ENCODE measurements at places on chromosomes 6 and 20.

GRCh38 chr20:35288325-35289060 lies 3.7 kb downstream of the FAM83C start:
- no peak for DNase-seq

- peak; percentile 90 for DNase-seq
Measured at GRCh38 chr20:44572551-44573500, 9.6 kb upstream of the PKIG start.

DNA sequence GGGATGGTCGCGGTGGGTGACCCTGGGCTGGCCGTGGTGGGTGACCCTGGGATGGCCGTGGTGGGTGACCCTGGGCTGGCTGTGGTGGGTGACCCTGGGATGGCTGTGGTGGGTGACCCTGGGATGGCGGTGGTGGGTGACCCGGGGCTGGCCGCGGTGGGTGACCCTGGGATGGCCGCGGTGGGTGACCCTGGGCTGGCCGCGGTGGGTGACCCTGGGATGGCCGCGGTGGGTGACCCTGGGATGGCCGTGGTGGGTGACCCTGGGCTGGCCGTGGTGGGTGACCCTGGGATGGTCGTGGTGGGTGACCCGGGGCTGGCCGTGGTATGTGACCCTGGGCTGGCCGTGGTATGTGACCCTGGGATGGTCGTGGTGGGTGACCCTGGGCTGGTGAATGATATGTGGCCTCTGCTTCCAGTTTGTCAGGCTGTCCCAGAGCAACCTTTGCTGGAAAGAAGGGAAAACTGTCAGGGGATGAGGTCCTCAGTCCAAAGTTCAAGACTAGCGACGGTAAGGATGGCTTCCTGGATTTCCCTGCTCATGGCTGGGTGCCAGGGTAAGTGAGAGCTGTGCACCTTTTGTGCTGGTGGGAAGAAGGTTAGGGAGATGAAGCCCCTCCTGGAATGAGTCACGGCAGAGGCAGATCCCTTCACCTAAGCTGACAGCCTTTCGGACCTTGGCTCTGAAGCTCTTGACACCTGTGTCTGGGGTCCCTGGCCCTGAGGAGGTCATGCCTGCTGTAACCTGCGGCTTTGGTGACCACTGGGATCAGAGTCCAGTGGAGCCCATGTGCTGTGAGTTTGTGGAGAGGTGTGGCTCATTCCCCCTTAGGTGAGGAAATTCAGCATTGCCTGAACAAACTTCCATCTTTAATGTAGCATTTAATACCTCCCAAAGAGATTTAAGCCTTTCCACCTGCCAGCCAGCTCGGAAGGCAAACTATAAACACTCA lies 19.1 kb upstream of the PCMTD2 start:
- DNase-seq = no peak

DNA sequence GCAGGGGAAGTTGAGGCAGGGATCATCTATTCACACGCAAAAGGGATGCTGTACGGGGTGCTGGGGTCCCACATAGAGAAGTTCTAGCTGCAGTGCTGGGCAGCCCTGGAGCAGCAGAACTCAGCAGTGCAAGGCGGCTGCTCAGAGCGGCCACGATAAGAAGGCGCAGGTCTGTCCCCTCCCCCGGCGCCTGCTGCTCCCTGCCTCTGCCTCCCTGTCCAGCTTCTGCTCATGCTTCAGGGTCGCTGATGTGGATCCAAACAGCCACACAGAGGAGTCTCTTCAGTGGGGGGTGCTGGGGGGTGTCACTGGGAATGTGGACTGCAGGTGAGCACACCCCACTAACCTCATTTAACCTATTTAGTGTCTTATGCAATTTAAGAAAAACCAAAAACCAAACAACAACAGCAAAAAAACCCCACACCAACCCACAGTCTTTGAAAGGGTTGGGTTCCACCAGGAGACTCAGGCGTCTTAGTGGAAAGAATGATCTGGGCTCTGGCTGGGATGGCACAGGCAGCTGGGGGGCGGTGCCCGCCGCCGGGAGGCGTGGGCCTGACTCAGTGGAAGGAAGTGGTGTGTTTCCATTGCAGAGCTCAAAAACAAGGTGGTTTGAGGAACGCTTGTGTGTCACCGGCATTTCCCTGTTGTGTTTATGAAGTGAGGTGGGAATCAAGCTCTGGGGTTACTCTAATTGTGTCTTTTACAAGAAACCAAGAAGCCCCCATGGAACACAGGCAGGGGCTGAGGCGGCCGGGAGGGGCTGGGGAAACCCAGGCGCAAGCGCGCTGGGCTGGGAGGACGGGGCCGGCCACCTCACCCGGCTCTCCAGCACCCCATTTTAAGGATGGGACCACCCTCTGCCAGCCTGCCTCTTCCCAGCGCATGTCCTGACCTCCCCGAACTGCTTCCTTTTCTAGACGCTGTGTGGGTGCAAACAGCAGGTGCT lies 55.1 kb downstream of the IRF4 start:
- DNase-seq = no peak

- DNase-seq = no peak
Measured at GRCh38 chr6:167524261-167525111, 199.6 kb downstream of the TTLL2 start.

- DNase-seq = peak; percentile 22
Measured at GRCh38 chr6:41066867-41067304, 5.3 kb downstream of the OARD1 start.

DNA sequence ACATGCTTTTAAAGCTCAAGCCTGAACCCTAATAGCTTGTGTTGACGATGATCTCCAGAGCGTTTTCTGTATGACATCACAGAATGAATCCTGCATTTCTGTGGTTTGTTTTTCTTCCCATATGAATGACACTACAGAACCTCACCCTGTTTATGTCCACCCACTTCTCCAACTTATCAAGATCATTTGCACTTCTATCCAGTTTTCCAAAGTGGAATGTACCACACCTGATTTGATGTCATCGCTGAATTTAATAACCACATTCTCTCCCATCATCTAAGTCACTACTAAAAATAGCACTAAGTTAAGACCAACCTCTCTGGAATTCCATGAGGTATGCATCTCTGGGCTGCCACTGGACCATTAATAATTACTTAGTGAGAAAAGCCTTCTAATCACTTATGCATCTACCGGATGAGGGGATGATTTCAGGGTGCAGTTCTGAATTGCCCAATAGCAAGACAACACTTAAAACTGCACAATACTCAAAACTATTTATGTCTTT lies 33.3 kb upstream of the CITED2 start:
- DNase-seq = peak; percentile 95

DNA sequence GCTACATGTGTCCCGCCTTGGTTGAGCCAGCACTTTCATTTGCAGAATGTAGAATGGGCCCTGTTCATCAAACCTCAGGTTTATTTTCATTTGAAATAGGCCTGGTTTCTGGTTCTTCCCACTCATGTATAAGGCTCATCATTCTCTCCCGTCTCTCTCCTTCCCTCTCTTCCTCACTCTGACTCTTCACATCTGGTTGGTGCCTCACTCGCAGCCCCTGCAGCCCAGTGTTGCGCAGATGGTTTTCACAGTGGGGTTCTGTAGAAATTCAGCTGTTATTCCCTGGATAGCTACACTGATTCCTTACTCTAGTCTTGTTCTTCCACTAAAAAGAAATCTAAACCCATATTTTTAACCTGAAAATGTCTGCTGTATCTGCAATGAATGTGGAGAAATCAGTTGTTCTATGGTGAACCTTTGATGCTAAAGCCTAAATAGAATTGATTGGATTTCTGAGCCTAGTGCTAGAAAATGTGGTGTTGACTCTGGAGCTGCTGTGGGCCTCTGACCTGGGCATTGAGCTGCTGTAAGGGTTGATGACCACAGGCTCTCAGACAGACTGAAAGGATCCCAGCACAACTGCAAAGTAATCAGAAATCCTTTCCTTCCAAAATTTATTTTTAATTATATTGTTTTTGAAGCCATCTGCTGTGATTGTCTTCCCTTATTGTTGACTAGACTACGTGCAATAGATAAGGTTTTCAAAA lies 150.3 kb downstream of the TMEM242 start:
- no peak for DNase-seq

DNA sequence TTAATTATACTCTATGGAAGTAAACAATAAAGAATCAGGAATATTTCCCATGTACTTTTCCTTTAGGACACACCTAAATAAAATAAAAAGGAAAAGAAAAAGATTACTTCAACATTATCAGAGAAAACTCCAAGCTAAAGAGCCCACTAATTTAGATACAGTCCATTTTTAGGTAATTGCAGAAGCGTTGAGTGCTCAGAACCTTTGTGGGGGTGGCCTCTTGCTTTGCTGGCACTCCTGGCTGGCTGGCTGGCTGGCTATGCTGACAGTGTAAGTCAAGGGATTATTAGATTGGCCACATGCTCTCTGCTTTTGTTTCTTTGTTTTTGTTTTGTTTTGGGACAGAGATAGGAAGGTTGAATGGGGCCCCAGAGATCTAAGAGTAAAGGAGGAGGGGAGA lies at the start of gene GJE1:
Gene GJE1, plus strand, starts transcription at position 301 of the 400 bp plus-strand sequence. CDS start 234 bp downstream, outside the sequence.
- no peak for DNase-seq

GRCh38 chr20:25584905-25585704 lies at the start of gene NINL:
NINL (minus strand) TSS chr20:25585531; CDS start chr20:25526587, 58,944 bp downstream.
- DNase-seq = peak; percentile 32

DNA sequence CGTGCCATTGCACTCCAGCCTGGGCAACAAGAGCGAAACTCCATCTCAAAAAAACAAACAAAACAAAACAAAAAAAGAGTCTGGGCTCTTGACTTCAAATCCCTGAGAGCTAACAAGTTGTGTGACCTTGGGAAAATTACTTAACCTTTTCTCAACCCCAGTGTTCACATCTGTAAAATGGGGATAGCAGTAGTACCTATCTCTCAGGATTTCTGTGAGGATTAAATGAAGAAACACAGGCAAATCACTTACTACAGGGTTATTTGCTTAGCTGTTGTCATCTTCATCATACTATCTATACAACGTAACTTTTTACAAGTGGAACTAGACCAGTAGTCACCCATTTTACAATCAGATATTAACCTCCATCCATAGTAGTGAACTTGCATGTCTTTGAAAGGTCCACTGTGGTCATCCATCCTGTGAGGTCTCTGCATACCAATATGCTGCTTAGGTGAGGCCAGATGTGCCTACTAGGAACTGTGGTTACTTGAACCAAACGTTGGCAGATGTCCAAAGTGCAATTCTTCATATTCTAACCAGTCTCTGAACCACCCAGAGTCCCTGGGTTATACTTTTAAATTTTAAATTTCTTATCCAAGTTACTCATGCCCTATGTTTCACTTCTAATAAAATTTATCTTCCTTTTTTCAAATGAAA lies 128.9 kb upstream of the BEND3 start:
- no peak for DNase-seq

- no peak for DNase-seq
Measured at GRCh38 chr20:23059846-23060245, 10.4 kb upstream of the THBD start.

DNA sequence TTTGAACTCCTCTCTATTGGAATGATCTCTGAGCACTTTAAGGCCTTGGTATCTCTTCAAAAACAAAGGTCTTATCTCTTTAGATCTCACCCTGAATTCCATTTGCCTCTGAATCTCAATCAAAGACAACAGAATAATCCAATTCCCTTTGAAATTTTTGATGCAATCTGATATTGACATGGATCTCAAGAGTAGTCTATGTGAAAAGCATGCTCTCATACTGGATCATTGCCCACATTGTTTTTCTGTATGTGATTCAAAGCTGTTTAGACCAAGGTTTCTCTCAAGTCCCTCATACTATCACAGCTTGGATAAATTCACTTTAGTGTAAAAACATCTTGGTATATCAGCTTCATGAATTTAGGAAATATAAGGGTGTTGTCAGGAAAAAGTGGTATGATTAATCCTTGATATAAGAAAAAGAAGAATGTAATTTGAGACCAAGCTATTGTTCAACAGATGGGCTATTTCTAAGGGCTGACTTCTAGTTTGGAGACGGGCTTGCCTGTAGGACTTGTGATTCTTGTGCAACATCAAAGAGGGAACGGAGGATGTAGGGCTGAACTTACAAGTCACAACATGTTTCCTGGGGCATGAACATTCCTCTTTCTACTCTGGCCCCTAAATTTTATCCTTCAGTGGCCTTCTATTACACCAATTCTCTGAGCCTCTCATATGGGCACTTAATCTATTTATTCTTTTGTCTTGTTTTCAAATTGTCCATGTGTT lies 77.9 kb upstream of the CITED2 start:
- peak; percentile 6 for DNase-seq

DNA sequence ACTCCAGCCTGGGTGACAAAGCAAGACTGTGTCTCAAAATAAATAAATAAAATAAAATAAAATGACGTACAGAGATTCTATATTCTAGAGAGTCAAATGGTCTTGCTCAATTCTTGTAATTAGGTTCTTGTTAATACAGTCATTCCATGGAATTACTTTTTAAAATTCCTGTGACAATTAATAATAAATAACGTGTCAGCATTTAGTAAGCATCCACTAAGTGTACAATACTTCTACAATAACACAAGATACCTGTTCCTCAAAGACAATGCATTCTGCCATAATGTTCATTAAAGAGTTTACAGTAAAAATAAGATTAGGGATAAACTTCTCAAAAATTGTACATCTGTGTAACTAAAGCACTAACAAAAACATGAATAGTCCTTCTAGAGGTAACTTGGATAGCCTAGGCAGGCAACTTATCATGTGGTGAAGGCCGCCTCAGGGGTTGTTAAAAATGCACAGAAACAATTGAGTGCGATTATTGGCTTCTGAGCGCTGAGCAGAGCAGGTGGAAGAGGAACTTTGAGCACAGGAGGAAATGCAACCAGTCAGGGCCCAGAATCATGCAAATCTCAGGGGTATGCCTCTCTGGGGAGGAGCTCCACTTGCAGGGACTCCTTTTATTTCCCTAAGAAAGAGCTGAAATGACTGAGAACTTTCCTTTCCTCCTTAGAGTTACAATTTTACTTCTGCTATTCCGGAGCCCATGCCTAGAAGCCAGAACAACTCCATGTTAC lies 37.1 kb downstream of the QRSL1 start:
- no peak for DNase-seq

DNA sequence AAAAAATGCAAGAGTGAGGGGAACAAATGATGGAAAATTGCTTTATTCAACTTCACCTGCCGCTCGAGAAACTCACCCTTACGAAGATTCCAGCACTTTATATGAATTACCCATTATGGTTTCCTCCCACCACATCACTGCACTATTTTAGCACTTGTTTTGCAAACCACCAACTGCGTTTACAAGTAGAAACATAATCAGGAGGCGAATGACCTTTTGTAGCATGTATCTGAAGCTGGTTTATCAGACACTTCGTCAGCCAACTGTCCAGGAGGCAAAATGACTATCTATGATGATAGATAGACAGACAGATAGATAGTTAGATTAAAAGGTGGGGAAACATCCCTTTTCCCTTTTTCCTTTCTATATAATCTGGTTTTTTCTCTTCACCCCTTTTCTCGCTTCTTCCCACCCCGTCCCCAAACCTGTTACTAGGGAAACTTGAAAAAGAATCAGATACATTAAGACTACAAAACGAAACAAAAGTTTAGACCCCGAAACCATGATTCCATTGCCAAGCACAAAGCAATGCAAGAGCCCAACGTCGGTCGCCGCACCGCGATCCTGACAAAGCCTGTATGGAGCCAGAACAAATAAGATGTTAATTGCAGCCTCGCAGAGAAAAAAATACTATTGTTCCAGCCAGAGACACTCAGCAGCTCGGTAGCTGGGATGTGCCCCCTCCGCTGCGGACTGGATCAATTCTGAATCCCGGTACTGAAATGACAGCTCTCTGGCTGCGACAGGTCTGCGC lies 933 bp upstream of the ADGRB3 start:
- DNase-seq = no peak

GRCh38 chr6:112802144-112802543 lies 455.0 kb downstream of the RFPL4B start:
- DNase-seq = peak; percentile 71
